Fibroblast of lung (primary cell): ENCODE measurements at places on chromosomes 1 and 21. TPM values are rescaled to one million over a fixed set of nuclear protein-coding genes. Genes with fewer than 3 reads are reported as not detected.

Gene FCN3
- total RNA-seq: not detected in 2 replicates

Gene LINGO4
- not detected in 2 replicates for total RNA-seq

DNA sequence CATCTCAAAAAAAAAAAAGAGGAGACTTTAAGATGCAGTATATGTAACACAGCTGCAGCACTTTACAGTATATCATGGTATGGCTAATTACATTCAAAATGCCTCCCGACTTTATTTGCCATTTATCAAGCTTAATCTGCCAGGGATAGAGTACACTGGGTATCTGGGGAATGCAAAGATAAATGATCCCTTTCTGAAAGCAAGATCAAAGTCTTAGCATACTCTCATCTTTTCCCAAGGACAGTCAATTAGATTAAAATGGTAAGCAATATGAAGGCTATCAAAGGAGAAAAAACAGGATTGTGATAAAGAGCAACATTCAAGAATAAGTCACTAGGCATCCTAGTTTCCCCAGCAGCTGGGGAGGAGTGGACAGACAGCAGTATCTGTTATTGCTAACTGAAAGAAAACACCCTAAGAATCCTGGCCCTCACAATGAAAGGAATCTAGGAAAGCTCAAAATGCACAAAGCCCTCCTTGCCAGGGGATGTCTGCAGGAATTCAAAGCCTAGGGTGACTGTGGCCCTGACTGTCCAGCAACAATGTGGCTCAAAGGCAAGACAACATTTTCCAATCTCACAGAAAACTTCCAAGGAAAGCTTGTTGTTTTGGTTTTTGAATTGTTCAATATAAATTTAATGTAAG lies 56.7 kb upstream of the RAP1GAP start:
- DNase-seq: no peak

GRCh38 chr1:36448530-36449056 lies 1.7 kb downstream of the OSCP1 start:
- DNase-seq: no peak

DNA sequence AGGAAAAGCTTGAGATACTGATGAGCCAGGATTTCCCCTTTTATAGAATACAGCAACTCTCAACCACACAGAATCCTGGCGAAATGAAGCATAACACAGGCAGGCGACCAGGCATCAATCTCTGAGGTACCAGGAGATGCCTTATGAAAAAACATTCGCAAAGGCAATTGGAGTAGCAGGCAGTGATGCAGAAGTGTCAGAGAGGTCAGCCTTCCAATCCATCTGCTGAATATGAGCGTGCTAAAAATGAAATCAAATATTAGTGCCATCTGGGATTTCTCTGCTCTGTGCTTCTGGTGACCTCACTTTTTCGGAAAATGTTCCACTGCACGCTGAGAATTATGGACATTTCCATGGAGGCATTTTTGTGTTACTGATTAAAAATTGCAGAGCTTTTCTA lies 258.8 kb downstream of the VAV3 start:
- DNase-seq: no peak

- no peak for DNase-seq
Observed at GRCh38 chr1:184476187-184476586, 89.4 kb downstream of the C1orf21 start.

- DNase-seq: no peak
Observed at GRCh38 chr1:202287196-202287595, 54.5 kb downstream of the UBE2T start.
